ENCODE measurements at places on chromosomes 2 and 18.
A peak's percentile ranks its signal among the peaks of the same experiment; 100 is the strongest.

- DNase-seq = no peak
These were observed at the start of gene PTPRN for GRCh38 chr2:219309278-219309677. Gene PTPRN, minus strand, starts transcription at chr2:219309401. Its CDS starts 69 bp downstream, at chr2:219309332.

- no peak for DNase-seq
These were observed 124.8 kb downstream of the C1D start for GRCh38 chr2:67938053-67938452.

DNA sequence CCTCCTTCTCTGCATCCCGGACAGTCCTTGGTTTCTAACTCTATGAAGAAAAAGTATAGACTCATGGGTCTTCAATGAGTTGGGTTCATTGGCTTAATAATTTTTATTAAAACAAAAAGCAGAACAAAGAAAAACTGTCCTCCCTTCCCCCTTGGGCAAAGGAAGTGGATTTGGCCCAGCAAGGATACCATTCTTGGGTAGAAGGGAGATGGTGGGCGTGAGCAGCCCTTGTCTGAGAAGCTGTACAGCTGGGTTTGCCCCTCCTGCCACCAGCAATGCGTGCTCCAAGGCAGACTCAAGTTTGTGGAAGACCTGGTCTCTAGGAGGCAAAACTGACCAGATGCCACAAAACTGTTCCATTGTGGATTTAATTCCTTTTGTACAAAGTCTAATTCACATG is 12.7 kb downstream of the PCARE start:
- DNase-seq = no peak

GRCh38 chr2:218885981-218886947 is 5.6 kb downstream of the WNT10A start:
- DNase-seq = no peak

DNA sequence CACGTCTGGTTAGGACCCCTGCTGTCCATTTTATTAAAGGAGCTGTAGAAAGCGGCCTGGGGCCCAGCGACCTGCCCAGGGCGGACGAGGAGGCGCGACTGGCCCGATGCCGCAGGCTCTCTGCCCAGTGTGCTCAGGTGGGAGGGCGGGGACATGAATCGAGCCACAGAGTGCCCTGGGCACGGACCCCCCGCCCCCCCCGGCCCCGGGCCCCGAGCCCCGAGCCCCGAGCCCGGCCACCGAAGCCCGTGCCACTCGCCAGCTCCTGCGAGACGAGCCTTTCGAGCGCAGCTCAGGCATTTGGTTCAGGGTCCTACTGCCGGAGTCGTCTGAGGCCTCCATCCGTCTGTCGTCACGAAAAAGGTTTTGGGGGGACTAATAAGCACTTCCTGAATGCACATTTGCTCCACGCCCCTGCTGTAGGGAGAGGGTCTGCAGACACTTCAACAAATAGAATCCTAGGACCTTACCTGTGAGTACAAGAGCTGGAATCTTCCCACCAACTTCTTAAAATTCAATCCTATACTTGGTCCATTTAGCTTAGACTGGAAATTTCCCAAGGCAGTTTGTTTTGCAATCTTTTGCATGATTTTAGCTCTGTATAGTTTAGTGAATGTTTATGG is 602 bp upstream of the ADAM17 start:
- DNase-seq = no peak

GRCh38 chr2:137964066-137964858 is at the start of gene HNMT:
Gene HNMT, plus strand, starts transcription at chr2:137964473. Its CDS starts 19 bp downstream, at chr2:137964492.
- DNase-seq = peak; percentile 52

GRCh38 chr2:100653449-100654035 is 90.7 kb downstream of the PDCL3 start:
- DNase-seq = no peak

GRCh38 chr18:12491611-12492435 is 84.1 kb downstream of the PRELID3A start:
- DNase-seq = no peak

DNA sequence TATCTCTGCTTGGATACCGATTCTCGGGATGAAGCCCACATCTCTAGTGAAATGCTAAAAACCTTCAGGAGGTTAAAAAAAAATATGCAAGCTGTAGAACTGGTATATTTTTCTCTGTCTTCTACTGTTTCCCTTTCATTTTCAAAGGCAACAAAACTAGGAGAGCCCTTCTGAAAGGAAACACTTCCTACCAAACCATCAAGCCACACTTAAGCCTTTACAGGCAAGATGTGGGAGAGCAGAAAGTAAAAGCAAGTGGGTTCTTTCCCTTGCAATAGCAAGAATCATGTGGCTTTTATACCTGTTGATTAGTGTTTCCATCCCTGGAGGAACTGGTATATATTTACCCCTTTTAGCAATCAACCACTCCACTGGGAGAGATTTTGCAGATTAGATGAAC is 147.9 kb upstream of the ACAA2 start:
- no peak for DNase-seq

DNA sequence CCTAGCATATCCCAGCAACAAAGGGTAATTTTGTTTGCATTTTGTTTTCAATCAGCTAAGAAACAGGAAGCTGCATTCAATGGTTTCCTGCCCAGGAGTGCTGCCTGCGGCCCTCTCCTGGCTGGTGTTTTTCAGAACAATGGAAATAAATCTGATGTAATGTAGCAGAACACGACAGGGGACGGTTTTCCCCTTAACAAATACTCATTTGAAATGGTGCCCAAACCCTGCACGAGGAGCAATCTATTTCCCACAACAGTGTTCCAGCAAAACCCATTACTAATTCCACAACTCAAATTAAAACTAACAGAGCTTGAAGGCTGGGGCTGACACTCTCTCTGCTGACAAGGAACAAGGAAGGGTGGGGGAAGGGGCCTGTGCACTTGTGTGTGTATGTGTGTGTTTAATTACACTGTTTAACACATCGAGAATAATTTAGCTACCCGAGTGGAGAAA is 8.7 kb downstream of the CAPN13 start:
- DNase-seq = no peak

DNA sequence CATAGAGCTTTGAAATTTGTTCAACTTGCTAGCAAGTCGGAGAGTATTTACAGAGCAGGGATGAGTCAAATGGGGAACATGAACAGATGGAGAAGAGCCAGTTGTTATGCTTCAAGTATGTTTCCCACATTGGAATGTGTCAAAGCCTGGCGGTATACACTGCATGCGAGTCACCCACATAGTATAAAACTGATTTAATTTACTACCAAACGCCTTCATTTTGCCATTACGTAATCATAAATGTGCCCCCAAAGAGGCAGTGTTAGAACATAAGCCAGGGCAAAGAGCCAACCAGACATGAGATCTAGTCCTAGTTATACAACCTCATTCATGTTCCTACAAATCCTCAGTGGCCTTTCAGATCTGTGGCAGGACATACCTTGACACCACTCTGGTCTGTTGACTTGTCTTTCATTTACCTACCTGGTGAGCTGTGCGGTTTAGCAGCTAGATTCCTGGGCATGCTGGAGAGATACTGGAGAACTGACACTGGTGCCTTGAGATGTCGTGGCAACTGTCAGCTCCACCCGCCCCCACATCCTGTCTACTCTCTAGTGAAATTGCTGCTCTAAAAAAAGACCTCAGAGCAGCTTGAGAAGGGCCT is 21.7 kb upstream of the NRP2 start:
- DNase-seq = peak; percentile 89

DNA sequence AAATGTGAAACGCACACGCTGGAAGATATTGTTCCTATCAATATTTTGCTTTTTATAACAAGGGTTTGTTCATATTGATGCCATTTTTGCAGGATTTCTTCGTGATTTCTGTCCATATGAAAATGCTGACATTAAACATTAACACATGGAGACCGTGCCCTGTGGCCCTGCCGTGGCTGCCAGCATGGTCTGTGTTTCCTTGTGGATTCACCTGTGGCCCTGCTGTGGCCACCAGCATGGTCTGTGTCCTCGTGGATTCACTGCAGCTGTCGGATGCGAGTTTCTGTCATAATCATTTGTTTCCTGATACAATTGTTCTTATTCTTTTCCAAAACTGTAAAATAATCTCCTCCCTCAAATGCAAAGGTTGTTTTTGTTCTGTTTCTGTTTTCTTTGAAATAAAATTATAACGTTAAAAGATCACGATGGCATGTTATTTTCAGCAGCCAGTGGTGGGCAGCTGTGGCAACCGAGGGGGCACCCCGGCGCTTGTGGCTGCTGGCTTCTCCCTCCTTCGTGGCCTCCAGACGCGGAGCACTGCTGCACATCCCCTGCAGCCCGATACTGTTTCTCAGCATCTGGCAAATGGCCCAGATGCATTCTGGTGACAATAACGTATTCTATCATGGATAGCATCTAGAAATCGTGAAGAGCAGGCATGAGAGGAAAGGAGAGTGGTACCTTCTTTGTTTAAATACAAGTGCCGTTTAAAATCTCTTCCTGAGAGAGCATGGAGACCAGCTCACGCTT is 143.5 kb downstream of the PTGR3 start:
- no peak for DNase-seq

DNA sequence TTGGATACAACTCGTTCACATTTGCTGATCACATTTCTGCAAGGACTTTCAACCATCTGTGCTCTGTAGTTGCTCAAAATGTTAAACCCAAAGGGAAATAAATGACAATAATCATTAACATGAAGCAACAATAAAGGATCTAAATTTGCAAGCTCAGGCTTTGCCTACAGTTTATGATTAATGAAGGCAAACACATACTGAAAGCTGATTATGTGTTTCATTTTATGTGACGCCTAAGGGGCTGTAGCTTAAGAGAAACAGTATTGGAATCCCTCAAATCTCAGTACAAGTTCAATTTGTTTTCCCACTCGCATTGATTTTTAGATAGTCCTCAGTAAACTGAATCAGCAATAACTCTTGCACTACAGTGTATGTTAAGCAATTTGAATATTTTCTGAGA is 160.3 kb upstream of the FSIP2 start:
- DNase-seq = no peak

GRCh38 chr2:116095636-116096035 is 1653.2 kb downstream of the DPP10 start:
- DNase-seq = no peak

GRCh38 chr2:610491-610890 is 66.7 kb downstream of the TMEM18 start:
- DNase-seq = no peak

DNA sequence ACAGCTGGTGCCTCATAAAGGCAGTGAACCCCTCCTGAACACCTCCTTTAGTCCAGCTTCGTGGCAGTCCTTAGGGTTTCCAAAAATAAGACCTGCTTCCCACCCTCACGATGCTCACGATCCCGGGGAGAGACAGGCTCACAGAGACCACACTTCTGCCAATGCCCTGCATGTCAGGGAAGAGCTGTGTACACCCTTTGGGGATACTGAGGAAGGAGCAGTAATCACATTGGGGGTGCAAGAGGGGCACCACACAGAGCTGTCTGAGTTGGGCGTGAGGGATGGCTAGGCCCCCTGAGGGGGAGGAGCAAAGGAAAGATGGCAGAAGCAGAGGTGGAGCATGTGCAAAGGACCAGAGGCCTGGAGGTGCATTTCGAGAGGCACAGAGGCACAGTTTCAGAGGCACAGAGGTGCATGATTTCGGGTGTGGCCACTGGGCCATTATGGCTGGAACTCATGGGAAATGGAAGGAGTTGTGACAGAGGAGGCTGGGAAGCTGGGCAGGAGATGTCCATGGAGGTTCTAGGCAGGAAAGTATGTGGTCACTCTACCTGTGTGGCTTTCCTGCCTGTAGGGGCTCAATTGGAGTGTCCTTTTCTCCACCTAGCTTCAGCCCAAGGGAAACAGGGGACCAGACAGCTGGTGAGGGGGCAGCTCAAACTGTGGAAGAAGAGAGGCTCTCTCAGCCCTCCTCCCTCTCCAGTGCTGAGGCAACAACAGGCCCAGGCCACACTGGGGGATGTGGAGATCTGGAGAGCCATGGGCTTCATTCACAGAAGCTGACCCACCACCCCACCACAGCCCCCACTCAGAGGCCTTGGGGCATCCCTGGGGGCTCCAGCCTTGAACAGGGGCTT is 115.9 kb downstream of the CAPN13 start:
- no peak for DNase-seq

GRCh38 chr2:210617732-210618330 is 61.4 kb downstream of the CPS1 start:
- peak; percentile 23 for DNase-seq

DNA sequence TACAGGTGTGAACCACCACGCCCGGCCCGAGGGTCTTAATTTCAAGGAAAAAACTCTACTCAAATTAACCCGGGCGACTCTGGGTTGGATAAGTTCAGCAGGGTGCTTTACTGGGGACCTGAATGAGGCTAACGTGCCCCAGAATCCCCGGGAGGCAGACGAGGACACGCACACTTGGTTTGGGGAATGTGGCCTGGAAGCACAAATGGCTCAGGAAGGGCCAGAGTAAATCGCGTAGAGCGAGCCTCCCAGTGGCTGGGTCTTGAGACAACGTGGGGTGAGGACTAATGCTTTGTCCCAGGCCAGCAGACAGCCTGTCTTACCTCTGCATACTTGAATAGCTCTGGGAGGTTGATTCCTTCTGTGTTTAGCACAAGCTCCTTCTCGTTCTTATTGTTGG is 75.8 kb downstream of the POLR1A start:
- no peak for DNase-seq

GRCh38 chr2:43065871-43066270 is 160.5 kb downstream of the ZFP36L2 start:
- no peak for DNase-seq

DNA sequence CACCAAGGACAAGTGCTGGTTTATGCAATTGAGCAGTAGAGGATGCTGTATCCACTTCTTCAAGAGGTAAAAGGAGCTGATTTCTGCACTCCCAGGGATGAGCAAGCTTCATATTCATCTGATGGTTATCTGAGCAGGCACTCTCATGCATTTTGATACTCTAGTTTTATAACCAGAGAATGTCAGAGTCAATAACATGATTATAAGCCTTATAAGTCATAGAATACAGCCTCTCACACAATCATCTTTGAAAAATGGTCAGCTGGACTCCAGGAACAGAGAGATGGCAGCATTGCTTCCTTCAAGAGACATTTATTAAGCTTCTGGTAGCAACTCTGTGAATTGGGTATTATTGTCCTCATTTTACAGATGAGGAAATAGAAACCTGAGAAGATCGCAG is 167.1 kb downstream of the SLC8A1 start:
- peak; percentile 68 for DNase-seq

GRCh38 chr2:241980193-241980592 is 110.7 kb downstream of the RTP5 start:
- DNase-seq = no peak

GRCh38 chr18:6333981-6334380 is 80.7 kb downstream of the L3MBTL4 start:
- DNase-seq = no peak

DNA sequence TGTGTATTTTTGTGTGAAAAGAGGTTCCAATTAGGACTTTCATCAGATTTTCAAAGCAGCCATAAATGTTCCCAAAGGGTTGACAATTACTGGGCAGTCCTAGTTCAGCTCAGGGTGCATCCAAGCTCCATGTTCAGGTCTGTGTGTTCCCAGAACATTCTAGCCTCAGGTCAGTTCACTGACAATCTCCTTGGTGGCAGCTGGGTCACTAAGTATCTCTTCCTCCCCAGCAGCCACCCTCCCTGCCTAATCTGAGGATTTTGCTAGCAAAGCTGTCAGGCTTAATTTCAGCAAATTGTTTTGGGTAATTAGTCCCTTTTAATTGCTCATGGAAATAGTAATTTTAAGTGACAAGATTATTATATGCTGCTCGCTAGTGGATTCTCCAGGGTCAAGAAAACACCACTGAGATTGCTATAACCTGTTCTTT is 29.8 kb downstream of the UPP2 start:
- DNase-seq = no peak
